ENCODE measurements at places on chromosomes 16 and 17.

GRCh38 chr17:72846399-72846798 is 246.1 kb downstream of the SLC39A11 start:
- no peak for DNase-seq

DNA sequence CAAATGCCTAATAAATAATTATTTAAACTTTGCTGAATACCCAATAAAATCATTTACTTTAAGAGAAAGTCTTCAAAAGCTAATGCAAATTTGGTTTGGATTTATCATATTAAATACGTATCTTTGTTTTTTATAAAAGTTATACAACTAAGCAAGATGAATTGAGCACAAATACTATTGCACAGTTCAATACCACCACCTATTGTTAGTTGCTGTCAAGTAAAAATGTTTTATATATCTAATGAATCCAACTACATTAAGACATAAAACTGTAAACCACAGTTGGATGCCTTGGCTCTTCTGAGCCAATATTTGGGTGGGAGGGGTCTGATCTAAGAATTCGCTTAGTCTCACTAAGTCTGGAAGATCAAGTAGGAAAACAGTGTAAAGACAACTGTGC is 7.7 kb downstream of the FBXL20 start:
- no peak for DNase-seq

DNA sequence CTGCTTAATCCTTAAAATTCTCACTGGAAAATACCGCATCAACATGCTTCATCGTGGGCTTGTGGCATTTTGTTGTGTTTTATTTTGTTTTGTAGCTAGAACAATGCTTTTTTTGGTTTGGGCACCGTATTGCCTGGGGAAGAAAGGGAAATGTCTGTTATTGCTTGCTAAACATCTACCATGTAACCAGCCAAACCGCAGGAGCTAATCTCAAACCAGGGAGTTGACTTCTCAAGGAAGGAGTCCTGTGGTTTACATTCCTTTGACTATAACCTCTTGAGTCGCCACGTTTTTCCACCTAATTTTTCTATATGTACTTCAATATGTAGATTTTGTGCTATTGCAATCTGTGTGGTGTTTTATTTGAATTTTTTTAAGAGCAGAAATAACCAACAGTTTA is 593.5 kb upstream of the SOX9 start:
- no peak for DNase-seq

- no peak for DNase-seq
These were observed 20.2 kb upstream of the CCL1 start for GRCh38 chr17:34383216-34383615.

- no peak for DNase-seq
These were observed 8.1 kb downstream of the ZZEF1 start for GRCh38 chr17:4134721-4135120.

GRCh38 chr16:16021020-16021419 is 71.6 kb downstream of the ABCC1 start:
- DNase-seq: no peak

- DNase-seq: no peak
These were observed 285.7 kb downstream of the SOX9 start for GRCh38 chr17:72406498-72406897.

DNA sequence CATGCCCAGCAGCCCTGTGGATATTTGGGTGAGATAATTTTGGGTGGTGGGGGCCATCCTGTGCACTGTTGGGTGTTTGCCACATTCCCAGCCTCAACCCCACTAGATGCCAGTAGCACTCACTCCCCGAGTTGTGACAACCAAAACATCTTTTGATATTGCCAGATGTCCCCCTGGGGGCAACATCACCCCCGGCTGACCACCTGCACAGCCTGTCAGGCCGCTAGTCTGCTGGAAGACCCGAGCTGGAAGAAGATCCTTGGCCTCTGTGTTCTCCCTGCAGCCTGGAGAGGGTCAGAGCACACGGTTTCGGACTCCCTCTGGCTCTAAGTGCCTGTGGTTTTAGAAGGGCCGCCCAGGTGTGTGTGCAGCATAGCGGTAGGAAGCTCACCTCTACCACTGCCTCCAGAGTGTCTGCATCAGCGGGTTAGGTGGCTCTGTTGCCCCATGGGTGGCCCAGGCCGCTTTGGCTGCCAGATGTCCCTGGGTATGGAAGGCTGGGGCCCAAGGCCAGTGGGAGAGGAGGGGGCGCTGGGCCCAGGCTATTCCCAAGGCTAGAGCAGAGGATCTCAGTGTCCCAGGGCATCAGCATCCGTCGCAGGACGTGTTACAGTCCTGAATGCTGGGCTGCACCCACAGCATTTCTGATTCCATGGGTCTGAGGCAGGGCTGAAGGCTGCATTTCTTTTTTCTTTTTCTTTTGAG is 195.8 kb upstream of the GSE1 start:
- peak; percentile 31 for DNase-seq

GRCh38 chr16:85716022-85716679 is 27.4 kb upstream of the GINS2 start:
- no peak for DNase-seq

- no peak for DNase-seq
These were observed 169.0 kb upstream of the ZFHX3 start for GRCh38 chr16:73216932-73217331.

- DNase-seq: no peak
These were observed 62.9 kb upstream of the RCVRN start for GRCh38 chr17:9968008-9968407.

- DNase-seq: no peak
These were observed 14.7 kb downstream of the SOCS3 start for GRCh38 chr17:78345172-78345571.

GRCh38 chr17:35390156-35390555 is 16.7 kb upstream of the SLFN11 start:
- no peak for DNase-seq

DNA sequence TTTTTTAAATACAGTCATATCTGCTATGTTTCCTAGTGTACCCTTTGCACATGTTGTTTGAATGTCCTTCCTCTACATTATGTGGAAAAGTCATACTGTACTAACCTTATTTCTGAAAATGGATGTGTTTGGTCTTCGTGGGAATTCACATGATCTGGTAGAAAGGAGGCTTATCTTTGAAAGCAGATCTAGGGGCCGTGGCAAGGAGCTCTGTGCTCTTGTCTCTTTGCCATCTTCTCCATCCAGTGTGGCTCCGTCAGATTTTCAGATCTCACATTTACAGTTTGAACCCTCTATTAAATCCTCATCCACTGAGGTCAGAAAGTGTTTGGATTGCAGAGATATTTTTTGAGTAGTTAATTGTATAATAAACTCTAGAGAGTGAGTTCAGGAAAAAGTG is 32.9 kb downstream of the MAP2K4 start:
- no peak for DNase-seq

- DNase-seq: no peak
These were observed 59.1 kb downstream of the TRIM37 start for GRCh38 chr17:59047616-59048015.

GRCh38 chr17:69406941-69407340 is 7.6 kb upstream of the MAP2K6 start:
- DNase-seq: no peak

- DNase-seq: no peak
These were observed at the start of gene CCL23 for GRCh38 chr17:36017799-36018198. Gene CCL23, minus strand, starts transcription at chr17:36017972. Its CDS starts 75 bp downstream, at chr17:36017897.

- DNase-seq: no peak
These were observed 130.9 kb downstream of the RPTOR start for GRCh38 chr17:80675438-80676095.

GRCh38 chr16:81564421-81564911 is 119.9 kb downstream of the CMIP start:
- DNase-seq: no peak

Measured in activated naive CD4-positive, alpha-beta T cell treated with anti-CD3 and anti-CD28 coated beads, Interleukin-2, amount 50 U/mL, for 72 hours (primary cell).